ENCODE measurements at places on chromosomes 4 and X.

- no peak for DNase-seq
Measured at GRCh38 chr4:16225167-16225862, 956 bp downstream of the TAPT1 start.

GRCh38 chr4:23237771-23238170, 545.0 kb downstream of the GBA3 start:
- no peak for DNase-seq

- no peak for DNase-seq
Measured at GRCh38 chr4:152810715-152811287, 31.0 kb downstream of the ARFIP1 start.

- DNase-seq, result no peak
Measured at GRCh38 chrX:116172976-116173375, 2.4 kb downstream of the AGTR2 start.

DNA sequence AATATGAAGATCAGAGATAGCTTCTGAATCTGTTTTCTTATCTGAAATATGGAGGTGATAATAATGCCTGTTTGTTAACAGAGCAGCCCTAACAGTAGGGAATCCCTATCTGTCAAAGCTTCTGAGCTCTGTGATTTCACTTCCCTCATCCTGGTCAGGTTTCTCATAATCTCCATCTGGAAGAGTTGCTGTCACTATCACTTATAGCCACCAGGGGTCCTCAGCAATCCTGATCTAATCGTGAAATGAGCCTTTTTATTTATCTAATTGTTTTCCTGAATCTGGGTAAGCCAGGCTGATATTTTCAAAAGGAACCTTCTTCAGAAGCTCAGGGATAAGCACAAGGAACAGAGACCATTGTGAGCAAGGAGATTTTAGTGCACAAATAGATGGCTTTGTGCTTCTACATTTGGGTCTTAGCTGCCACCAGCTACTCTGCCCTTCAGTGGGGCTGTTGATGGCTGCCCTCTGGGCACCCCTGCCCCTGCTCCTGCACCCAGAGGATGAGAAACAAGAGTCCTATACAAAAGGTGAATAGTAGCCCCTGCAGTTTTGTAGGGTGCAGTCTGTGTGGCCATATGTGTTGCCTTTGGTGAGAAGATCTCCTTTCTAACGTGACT, 196.4 kb upstream of the RADX start:
- DNase-seq, result no peak

DNA sequence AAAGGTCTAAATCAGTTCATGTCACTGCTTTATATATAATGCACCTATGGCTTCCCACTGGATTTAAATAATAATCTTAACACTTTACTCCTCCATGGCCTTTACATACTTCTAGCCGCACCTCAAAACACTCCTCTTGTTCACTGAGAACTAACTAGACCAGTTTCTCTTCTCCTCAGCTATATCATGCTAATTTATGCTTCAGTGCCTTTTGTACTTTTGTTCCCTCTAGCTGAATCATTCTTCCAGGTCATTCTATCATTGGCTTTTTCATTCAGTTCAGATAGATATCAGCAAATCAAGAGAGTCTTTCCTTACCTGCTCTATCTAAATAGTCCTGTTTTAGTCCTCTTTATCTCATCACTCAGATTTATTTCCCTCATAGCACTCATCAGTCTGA, 64.2 kb downstream of the TET2 start:
- DNase-seq, result no peak

- DNase-seq, result no peak
Measured at GRCh38 chr4:47468706-47469365, 5.3 kb upstream of the COMMD8 start.

DNA sequence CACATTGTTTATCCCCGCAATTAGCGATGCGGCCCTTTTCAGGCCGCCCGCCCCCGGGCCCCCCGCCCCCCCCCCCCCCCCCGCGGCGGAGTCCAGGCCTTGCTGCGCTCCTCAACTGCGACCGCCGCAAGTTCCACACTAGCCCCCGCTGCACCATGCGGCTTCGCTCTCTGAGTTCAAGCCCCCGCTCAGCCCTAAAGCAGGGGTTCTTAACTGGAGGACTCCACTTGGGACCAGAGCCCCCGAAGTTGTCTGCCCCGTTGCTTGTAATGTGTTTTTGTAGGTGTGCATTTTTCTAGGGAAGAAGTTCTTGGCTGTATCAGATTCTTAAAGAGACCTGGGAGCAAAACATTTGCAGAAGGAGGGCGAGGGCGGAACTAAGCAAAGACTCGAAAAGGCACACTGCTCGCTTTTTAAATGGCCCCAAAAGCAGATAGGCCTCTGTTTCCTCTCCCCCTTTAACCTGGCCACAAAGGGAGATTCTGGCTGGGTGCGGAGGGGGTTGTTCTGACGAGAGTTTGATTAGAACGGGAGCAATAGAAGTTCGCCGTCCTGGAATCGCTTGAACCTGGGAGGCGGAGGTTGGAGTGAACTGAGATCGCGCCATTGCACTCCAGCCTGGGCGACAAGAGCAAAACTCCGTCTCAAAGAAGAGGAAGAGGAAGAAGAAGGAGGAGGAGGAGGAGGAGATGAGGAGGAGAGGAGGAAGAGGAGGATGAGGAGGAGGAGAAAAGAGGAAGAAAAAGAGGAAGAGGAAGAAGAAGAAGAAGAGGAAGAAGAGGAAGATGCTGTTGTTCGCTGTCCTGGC, 2.3 kb upstream of the MSX1 start:
- DNase-seq, result no peak

DNA sequence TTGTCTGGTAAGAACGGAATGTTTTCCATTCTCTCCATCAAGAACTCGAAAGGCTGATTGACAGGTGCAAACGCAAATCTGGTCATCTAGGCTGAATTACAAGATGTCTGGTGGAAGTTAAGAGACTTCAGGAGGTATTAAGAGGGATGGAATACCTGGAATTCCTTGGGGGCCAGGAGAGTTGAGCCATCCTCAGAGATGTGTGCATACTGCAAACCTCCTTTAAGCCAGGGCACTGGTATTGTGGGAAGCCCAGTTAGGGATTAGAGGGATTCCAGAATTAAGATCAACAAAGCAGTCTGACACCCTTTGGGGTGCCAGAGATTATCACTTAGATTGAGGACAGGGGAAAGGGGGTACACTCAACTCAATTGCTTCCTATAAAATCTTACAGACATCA, 151.4 kb downstream of the VCX3A start:
- no peak for DNase-seq

GRCh38 chr4:98706935-98707334, 48.5 kb upstream of the TSPAN5 start:
- no peak for DNase-seq

GRCh38 chr4:138230048-138230447, 12.1 kb downstream of the SLC7A11 start:
- DNase-seq, result no peak

- DNase-seq, result no peak
Measured at GRCh38 chr4:1851575-1852410, 4.2 kb downstream of the LETM1 start.

GRCh38 chr4:163384434-163384833, 40.7 kb downstream of the NPY5R start:
- DNase-seq, result no peak

DNA sequence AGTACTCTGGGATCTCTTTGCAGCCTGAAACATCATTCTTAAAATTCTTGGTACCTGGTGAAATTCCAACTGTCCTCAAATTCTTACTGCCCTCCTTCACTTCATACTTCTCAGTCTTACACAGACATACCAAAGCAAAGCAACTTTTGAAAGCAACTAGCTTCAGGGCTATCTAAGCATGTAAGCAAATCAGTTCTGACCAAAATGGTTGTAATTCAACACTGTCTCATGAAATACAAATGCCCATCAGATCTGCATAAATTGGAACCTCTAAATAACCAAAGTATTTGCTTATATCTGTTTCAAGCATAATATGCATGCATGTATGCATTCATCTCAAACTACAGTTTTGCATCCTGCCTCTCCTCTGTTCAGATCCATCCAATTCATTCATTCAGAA, 308.1 kb upstream of the PPARGC1A start:
- no peak for DNase-seq

DNA sequence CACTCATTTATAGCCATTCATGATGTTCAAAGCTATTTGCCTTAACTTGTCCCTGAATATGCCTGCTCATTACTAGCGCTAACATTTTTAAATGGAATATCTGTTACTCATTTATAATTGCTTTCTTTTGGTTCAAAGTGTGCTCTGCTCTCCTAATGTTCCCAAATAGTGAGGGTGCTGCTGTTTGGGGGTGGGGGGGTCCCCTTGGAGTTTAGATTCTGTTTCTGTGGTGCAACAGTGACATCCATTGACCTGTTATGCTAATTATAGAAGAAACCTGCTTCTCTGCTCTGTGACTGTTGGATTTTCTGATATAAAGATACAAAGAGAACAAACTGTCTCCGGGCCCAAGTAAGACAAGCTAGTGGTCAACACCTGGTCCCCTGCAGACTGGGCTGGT, 222.4 kb downstream of the SHROOM3 start:
- DNase-seq, result no peak

DNA sequence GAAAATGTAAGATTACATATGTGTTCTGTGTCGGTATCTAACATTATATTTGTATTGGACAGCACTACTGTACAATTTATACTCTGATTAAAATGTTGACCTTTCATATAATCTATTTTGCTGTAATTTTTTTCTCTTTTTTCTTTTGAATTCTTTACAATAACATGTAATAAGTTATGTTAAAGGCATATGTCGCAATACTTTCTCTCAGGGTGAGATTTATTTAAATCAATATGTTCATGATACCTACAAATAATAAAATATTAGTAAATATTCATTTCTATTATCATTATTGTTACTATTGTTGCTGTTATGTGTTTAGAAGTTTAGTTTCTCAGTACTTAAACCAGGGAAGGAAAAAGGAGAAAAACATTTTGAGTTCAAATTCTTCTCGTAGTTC, 807.4 kb downstream of the STIM2 start:
- DNase-seq, result no peak

DNA sequence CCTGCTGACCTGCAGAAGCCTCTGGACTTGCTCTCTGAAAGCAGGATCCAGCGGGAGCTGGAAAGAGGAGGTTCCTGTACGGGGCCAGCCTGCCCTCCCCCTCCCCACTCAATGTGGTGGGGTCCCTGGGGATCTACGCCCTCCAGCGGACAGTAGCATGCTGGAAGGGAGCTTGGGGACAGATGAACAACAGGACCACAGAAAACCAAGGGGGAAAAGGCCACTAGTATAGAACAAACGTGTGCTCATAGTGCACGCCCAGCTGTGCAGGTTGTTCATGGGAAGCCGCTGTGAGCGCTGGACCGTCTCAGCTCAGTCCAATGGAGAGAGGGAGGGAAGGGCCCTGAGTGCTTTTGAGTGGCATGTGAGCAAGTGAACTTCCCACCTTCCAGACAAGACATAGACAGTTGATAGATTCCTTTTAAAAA, 15.8 kb downstream of the HMX1 start:
- DNase-seq, result no peak

- DNase-seq, result no peak
Measured at GRCh38 chr4:76895619-76896018, 2.3 kb downstream of the SOWAHB start.

GRCh38 chrX:20639115-20639514, 372.4 kb upstream of the RPS6KA3 start:
- DNase-seq, result no peak

DNA sequence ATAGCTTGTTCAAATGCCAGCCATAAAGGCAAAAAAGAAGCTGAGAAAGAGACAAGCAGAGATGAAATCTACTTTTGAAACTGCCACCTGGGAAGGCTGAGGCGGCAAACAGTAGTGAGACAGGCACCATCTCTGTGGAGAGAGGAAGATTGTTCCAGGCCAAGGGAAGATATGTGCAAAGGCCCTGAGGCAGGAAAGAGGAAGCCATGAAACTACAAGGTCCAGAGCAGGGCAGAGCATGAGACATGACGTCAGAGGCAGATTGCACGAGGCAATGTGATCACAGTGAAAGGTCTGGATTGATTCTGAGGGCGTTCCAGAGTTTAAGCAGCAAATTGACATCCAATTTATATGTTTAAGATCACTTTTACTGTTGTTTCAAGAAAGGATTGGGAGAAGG, 226.1 kb downstream of the QDPR start:
- DNase-seq, result no peak

- no peak for DNase-seq
Measured at GRCh38 chr4:95263960-95264359, 284.8 kb downstream of the UNC5C start.

- no peak for DNase-seq
Measured at GRCh38 chr4:183403961-183404360, 40.5 kb upstream of the CDKN2AIP start.

- DNase-seq, result no peak
Measured at GRCh38 chr4:53651156-53651735, 60.0 kb upstream of the LNX1 start.

DNA sequence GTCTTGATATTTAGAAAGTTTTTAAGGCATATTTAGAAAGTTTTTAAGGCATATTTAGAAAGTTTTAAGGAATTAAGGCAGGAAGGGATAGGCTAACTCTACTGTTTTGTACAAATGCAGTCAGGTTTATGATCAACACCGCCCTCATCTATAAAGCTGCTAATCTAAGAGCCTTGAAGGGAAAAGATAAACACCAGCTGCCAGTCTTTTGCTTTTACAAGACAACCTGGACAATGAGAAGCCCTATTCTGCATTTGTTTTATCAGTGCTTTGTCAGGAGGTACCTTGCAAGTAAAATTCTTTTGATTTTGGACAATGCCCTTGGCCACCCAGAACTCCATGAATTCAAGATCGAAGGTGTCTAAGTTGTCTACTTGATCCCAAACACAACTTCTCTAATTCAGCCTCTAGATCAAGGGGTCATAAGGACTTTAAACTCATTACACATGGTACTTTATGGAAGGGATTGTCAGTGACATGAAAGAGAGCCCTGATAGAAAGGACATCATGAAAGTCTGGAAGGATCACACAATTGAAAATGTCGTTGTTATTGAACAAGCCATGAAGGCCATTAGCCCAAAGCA, 39.8 kb downstream of the IL15 start:
- no peak for DNase-seq

DNA sequence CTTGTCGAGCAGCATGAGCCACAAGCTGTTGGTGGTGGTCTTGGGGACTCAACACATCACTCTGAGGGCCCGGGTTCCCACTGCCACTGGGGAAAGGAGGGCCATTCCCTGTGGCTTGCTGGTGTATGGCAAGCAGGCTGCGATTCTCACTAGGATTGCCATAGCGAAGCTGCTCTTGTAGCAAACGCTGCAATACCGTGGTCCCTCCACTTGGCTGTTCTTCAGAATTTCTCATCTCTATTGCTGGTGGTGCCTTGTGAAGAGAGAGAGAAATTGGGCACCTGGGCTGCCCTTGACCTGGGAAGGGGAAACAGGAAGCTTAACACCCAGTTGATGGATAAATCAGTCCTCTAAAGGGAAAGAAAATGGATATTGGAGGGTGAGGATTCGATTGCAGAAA, 17.7 kb downstream of the AMOT start:
- no peak for DNase-seq

DNA sequence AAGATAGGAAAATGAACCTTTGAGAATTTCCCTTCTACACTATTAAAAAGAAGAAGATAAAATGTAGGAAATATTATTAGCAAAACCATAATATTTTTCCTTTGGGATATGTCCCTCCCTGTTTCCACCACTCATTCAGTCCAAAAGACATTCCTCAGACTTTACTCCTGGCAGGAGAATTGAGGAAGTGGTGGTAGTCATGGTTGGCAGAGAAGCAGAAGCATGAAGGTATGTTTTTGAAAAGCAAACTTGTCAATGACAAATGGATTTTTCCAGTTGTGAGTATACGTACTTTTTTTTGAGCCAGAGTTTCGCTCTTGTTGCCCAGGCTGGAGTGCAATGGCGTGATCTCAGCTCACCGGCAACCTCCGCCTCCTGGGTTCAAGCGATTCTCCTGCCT, 13.7 kb downstream of the STAG2 start:
- DNase-seq, result no peak

Data from activated naive CD4-positive, alpha-beta T cell treated with anti-CD3 and anti-CD28 coated beads, Interleukin-2, amount 50 U/mL, for 72 hours (primary cell).